ENCODE measurements at places on chromosomes 1 and 21. TPM values are rescaled to one million over a fixed set of nuclear protein-coding genes. Genes with fewer than 3 reads are reported as not detected.

DNA sequence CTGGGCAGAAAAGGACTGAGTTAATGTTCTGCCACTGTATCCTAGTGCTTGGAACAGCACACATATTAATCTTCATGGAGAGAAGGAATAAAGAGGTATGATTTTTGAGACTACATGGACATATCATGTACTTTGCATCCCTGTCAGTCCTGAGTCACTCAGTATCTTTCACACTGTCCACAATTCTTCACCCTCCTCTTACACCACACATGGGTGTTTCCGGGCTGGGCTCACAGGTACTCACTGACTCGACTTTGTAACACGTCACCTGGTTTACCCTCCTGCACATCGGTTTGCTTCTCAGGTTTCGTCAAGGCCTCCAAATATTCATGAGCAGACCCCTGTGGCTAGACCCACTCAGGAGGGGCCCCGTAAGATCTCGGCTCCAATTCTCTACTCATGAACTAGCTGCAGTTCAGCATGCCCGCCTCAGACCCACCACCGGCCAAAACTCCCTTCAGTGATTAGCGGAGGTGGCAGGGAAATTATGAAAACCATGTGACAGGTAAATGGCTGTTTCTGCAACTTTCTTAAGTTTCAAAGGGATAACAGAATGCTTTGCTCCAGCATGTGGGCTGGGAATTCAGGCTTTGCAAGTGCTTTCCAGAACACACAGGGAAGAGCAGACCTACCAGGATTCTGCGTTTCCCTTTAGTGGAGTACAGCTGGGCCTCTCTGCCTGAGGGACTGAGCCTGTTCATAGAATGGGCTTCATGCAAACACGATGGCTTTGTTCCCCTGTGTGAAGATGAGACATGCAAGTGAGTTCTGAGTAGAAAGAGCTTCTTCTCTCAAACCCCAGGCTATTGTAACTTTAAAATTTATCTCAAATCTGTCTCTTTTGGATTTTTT, 31.3 kb upstream of the TRABD2B start:
- no peak for DNase-seq

DNA sequence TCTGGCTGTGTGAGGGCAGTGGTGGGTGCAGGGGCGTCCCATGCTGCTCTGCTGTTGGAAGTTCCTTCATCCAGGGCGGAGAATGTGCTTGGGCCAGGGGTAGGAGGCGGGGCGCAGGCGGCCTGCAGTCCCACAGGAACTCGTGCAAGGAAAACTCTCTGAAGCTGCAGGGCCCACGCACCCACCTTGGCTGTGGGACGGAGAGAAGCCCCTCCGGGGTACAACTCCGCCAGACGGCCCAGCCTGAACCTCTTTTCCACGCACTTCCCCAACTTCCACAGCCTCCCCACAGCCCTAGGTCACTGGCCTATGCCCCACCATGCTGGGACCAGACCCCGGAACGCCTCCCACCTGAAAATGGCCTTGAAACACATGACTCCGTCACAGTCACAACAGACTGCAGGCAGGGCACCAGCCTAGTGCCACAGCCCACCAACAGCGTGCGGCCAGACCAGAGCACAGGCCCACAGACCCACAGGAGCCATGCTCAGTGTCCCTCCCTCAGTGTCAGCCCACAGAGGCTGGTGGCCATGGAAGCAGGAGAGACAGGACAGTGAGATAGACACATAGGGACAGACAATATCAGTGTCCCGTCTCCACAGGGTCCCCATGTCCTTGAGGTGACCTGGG, 47.8 kb downstream of the WNT9A start:
- DNase-seq: peak; percentile 23

DNA sequence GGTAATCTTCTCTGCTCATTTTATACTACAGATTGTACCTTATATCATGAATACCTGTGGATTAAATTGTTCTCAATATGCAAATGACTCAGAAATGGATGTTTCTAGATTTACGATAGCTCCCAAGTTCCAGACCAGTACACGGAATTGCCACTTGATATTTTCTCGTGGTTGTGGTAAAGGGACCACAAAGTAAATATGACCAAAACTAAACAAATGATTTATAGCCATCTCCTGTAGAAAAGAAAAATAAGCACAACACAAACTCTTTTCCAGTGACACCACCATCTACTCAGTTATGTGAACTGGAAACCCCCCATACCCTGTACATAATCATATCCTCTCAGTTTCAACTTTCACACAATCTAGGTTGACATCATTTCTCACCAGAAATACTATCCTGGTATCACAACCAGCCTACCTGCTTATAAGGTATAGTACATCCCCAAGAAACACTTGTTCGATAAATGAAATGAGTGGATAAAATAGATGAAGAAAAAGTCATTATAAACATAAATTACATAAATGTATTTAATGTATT, 172.3 kb downstream of the ADGRL4 start:
- DNase-seq: no peak

GRCh38 chr1:118254001-118254400, 69.0 kb upstream of the SPAG17 start:
- DNase-seq: no peak

DNA sequence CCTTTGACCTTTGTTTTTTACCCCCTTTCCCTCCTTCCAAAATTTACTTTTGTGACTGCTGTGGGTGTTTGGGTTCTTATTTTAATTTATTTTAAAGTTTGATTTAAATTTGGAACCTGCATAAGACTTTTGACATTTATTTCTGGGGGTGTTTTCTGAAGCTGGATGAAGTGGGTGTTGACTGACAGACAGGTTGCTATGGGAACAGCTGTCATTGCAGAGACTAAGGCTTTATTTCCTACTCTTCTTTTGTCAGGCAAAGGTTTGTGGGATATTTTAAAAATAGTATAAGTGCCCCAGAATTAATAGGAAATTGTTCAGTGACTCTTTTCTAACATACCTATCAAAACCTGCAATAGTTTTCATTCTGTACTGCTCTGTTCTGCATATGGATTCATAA, 290.8 kb upstream of the ESRRG start:
- no peak for DNase-seq

DNA sequence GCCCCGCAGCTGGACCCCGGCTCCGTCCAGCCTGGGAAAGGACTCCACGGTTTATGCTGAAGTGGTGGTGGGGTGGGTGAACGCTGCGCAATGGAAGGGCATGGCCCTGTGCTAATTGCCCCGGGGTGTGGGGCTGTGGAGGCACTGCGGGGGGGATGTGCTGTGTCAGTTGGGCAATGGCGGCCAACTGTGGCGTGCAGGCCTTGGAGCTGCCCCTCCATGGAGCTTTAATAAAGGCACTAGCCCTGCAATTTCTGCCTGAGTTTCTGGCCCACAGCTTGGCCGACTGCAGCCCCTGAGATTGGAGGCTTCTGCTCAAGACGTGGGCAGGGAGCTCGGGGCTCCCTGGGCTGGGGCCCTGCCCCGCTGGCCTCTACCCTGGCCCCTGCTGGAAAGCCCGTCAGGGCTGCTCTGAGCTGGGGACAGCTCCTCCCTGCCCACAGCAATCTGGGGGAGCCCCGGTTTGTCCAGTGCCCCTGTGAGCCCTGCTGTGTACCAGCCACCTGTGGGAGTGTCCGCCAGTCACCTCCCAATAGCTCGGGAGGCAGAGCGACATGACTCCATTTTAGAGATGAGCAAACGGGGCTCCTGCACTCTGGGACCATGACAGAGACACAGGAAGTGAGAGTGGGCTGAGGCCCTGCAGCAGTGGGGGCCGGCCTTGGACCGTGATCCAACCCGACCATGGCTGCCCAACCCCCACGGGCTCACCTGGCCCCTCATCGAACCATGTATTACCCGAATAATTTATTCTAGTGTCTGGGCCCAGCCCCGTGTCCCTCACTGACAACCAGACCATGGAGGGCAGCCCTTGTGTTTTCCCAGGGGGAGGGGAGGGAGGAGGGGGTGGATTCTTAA, 8.7 kb upstream of the TNFRSF14 start:
- no peak for DNase-seq

GRCh38 chr1:219324171-219324570, 150.5 kb downstream of the LYPLAL1 start:
- DNase-seq: no peak

DNA sequence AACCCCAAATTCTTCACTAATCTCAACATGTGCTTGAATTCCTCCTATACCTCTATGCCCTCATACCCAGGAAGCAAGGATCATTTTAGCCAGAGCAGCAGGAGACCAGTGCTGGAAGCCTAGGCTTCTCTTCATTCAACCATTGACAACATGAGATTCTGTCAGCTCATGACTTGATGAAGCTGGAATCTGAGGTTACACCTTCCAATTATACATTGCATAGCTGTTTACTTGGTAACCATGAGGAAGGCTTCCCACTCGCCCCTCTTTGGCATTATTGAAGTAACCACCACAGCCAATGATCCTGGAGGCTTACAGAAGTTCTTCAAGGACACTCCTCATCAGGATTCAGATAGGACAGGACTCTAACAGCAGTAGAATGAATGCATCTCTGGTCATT, 160.3 kb downstream of the TPR start:
- DNase-seq: no peak

DNA sequence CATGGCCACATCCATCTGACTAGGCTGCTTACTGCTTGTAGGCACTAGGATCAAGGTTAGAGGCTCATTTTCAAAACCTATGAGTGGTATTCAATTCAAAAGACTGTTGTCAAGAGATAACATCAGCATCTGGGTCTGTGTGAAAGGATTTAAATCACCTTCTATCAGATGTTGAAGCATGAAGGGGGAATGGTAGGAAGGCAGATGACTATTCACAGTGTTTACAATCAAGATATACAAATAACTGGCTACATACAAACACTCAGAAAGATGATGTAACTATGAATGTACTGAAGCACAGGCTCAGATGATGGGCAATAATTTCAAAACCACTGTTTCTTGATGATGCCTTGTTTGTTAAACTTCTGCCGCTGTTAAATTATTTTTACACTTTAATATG, 249.2 kb downstream of the SLC45A1 start:
- no peak for DNase-seq

- DNase-seq: no peak
Observed at GRCh38 chr1:83559129-83559840, 439.6 kb downstream of the TTLL7 start.

DNA sequence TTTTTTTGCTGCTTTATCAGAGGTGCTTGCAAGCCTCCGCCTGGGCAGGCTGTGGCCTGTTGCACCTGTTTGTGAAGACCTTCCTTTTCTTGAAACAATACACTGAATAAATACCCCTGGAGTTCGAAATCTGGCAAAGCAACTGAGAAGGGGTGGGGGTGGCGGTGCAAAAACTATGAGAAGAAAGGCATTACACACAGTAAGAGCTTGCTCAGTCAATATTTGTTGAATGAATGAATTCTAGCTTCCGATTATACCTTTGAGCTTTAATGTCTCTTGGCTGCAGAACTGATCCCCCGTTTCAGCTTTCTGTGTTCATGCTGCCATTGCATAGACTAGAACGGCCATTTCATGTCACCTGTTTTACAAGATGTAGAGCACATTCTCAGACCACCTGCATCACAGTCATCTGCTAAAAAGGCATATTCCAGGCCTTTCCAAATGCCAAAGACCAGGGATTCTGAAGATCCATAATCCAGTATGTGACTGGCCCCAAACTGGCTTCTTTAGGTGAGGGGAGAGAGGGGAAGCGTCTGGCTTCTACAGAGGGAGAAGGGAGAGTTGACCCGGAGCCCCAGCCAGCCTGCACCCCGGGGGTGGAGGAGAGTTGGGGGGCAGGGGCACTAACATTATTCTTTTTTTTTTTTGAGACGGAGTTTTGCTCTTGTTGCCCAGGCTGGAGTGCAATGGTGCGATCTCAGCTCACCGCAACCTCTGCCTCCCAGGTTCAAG, 111.5 kb downstream of the ETS2 start:
- DNase-seq: peak; percentile 50

- no peak for DNase-seq
Observed at GRCh38 chr1:12204140-12204539, 25.7 kb upstream of the VPS13D start.

GRCh38 chr1:178263341-178263740, 169.4 kb downstream of the RASAL2 start:
- DNase-seq: no peak

GRCh38 chr1:154350383-154350782, 25.1 kb downstream of the ATP8B2 start:
- DNase-seq: no peak

DNA sequence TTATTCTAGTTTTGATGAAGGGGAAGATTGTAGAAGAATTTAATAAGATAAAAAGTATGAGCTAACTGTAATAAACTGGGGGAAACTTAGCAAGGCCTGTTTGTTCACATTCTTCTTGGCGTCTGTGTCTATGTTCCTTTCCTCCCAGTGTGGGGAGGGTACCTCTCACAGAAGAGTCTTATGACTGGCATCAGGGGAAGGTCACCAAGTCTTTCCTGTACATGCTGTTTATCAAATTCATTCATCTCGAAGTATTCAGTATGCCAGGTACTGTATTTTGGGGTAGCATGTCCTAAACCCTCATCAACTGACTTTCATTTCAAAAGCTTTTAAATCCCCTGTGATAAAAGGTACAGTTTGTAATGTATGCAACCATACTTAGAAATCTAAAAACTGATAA, 78.4 kb downstream of the HS2ST1 start:
- peak; percentile 48 for DNase-seq

DNA sequence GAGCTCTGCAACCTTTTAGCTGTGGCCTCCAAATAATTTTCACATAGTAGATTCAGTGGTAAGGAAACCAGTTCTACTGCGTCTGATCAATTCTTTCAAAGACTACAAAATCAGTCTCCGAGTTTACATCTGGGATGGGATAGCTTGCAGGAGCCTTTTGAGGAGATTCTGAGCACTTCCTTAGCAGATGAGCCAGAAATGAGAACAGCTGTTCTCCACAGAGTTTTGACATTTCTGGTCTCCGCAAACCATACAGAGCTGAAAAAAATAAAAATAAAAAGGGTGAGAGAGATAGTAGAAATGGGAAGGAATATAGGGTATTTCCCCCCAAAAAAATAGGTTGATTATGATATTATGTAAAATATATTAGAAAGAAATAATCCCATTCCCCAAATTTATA, 119.3 kb downstream of the LYPLAL1 start:
- DNase-seq: no peak

DNA sequence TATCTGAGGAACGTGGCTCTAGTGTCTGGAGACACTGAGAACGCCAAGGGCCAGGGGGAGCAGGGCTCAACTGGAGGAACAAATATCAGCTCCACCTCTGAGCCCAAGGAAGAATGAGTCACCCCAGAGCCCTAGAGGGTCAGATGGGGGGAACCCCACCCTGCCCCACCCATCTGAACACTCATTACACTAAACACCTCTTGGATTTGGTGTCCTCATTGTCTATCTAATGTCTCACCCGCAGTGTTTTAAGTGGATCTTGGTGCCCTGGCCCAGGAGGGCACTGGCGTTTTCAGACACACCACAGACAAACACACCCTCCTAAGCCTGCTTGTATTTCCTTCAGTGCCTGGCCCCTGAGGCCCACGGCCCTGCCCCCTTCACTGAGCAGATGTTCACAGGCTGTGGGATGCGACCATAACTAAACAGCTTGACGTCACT, 2.2 kb upstream of the FALEC start:
- DNase-seq: no peak

CD58 gene
- total RNA-seq: 5.6 TPM

PRKAA2 gene
- total RNA-seq: 5.8 TPM

PKP1 gene
- total RNA-seq: not detected

EFNA4 gene
- total RNA-seq: 16.0 TPM

TIE1 gene
- not detected for total RNA-seq

HCRTR1 gene
- not detected for total RNA-seq

KDF1 gene
- 13.5 TPM for total RNA-seq

LCE3D gene
- not detected for total RNA-seq
